EL (cell line): ENCODE measurements at places on chromosomes 13 and 19.

- peak; percentile 94 for DNase-seq
These were observed 95.7 kb downstream of the ARHGEF7 start for GRCh38 chr13:111210544-111211469.

GRCh38 chr19:45643927-45644771 is 5.0 kb upstream of the EML2 start:
- DNase-seq = no peak

DNA sequence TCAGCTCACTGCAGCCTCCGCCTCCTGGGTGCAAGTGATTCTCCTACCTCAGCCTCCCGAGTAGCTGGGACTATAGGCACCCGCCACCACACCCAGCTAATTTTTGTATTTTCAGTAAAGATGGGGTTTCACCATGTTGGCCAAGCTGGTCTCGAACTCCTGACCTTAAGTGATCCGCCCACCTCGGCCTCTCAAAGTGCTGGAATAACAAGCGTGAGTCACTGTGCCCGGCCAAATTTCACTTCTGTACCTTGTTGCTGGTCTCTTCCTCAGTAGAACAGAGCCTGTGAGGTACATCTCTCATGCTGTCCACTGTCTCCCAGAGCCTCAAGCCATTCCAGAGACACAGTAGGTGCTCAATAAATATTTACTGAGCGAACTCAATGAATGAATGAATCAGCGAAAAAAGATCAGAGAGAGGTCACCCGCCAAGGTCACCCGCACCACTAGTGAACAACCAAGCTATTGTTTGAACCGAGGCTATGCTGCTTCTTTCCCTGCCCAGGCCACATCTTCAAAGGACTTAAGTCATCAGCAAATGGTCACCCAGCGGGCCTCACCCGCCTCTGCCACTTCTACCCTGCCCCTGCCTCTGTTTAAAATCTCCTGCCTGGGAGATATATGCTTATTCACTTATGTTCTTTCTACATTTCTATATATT is 9.3 kb downstream of the TMEM143 start:
- DNase-seq = no peak

DNA sequence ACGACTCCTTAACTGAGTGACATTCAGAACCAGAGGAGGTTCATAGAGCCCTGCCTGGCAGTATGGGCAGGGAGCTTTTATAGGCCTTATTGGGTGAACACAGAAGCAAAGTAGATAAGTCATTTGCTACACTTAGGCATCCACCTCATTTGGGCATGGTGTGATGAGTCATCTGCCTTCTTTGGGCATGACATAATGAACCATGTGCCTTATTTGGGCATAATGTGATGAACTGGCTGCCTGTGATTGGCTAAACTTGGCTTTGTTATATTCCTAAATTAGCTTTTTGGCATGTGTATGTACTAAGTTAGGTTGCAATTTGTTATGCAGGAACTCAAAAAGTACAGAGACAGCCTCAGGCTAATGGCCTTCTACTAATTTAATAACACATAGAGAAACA is 2210.2 kb upstream of the PCDH20 start:
- peak; percentile 25 for DNase-seq

DNA sequence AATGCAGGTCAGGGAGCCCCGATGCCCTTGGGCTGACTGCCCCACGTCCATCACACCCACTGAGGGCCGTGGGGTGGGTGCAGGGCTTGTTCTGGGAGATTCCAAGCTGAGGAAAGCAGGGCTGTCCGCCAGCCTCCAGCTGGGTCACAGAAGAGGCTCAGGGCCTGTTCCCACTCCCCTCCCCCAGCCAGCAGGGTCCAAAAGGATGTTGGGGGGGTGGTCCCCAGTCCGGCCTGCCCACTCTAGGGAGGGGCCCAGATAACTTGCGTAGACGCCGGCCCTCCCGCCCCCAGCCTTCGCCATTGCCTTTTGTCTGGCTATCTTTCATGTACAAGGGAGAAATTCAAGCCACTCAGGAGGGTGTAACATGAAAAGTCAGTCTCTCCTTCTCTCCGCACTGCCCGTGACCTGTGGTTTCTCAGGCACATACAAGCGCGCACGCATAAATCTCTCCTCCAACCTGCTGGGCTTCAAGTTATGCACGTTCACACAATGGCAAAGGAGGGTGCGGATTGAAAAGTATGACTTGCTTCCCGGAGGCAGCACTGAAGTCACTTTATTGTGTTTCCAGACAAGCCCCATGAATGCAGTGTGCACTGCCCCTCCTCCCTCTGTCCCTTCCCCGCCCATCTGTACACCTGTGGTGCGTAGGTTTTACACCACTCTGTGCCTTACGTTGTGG is 20.2 kb downstream of the CARM1 start:
- no peak for DNase-seq
